Activated gamma-delta T cell treated with anti-CD3 and anti-CD28 coated beads, Interleukin-2, amount 50 U/mL, for 16 hours (primary cell): ENCODE measurements at places on chromosomes 1 and 21.
A peak's percentile ranks its signal among the peaks of the same experiment; 100 is the strongest.

DNA sequence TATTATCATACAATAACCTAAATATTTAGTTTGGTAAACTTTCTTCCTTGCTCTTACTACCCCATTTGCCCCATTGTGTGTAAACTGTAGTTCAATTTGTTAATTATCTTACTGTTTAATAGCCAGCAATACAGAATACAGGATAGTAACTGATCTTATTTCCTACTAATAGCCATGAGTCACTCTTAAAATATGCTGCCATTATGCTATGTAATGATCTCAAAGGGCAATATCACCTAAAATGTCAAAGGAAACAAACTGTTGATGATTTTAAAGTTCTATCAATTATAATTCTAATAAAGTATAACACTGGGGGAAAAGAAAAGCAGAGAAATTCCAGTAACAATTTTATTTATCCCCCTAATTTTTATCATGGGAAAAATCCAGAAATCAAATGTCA, 4.3 kb downstream of the SLC30A1 start:
- DNase-seq = no peak

DNA sequence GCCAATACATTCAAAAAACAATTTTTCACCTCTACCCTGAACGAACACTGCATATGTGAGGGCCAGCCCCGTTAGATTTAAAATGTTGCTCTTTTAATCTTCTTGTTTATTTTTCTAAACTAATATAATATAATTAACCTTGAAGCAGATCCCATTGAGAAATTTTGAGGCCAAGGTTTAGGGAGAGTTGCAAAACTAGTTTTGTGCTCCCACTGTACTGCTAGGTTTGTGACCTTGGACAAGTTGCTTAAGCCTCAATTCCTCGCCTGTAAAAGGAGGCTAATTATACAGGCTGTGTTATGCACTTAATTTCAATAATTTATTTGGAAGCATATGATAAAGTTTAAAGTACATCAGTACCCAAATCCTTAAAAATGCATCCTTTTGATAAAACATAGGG, 3.7 kb downstream of the IL23R start:
- no peak for DNase-seq

DNA sequence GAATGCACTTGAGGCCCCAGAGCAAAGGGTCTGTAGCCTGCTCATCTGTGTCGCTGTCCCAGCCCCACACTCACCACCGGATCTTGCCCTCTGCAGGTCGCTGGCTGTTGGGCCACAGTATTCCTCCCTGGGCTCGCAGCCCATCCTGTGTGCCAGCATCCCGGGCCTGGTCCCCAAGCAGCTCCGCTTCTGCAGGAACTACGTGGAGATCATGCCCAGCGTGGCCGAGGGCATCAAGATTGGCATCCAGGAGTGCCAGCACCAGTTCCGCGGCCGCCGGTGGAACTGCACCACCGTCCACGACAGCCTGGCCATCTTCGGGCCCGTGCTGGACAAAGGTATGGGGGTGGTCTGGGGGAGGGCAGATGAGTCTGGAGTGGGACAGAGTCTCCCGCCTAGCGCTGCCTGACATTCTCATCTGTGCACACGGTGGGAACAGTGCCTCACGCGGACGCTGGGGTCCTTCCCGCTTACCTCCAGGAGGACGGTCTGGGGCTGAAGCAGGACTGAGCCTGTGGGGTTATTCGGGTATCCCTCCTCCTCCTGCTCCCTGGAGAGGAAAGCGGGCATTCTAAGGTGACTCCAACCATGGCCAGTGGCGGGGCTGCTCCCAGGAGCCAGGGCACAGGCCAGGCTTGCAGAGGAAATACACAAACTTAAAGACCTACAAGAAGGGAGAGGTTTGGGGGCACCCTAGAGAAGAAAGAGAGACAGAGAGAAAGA, 15.9 kb downstream of the WNT3A start:
- DNase-seq = no peak

- DNase-seq = no peak
Observed at GRCh38 chr1:234164098-234164709, 209.1 kb upstream of the COA6 start.

GRCh38 chr21:19541602-19542001, 1138.0 kb upstream of the TMPRSS15 start:
- no peak for DNase-seq

DNA sequence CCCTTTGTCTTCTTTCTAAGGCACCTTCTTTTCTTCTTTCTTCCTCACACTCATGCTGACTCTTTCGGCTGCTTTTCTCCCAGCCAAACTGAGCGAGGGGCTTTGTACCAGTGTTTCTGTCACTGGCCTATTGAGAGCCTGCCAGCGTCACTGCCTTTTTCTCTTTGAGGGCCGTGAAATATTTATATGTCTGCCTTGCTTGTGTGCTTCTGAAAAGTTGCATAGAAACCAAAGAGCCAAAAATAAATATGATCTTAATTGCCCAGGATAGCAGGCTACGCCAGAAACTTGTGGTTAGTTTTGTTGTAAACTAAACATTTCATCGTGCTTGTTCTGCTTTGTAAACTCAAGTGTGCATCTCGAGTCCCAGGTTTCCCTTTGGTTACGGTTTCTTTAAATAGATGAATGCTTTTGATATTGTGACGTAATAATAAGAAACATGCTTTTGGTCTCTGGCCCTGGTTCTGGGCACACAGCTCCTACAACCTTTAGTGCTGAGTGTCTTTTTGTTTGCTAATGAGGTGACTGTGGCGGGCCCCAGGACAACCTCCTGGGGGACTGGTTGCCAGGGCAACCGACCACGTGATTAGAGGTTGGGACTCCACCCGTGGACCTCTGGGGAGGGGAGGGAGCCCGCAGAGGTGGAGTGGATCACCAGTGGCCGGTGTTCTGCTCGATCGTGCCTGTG, 10.8 kb downstream of the SLC37A1 start:
- peak; percentile 38 for DNase-seq

GRCh38 chr1:23247276-23247675, 30.0 kb upstream of the HTR1D start:
- no peak for DNase-seq

DNA sequence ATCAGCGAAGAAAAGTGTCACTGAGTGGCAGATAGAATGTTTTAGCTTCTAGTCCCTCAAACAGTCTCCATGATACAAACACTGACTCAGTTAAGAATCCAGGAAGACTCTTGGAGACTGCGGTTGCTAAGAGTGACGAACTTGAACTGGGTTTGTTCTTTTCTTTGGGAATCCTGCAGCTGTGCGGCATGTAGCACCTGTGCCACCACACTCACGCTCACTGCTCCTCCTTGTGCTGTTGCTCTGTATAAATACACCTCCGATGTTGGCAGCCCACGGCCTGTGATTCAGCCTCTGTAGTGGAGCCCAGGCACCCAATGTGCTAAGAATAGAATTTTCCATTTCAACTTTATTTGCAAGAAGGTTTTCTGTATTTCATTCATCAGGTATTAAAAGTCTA, 5.5 kb upstream of the PPIE start:
- DNase-seq = no peak

DNA sequence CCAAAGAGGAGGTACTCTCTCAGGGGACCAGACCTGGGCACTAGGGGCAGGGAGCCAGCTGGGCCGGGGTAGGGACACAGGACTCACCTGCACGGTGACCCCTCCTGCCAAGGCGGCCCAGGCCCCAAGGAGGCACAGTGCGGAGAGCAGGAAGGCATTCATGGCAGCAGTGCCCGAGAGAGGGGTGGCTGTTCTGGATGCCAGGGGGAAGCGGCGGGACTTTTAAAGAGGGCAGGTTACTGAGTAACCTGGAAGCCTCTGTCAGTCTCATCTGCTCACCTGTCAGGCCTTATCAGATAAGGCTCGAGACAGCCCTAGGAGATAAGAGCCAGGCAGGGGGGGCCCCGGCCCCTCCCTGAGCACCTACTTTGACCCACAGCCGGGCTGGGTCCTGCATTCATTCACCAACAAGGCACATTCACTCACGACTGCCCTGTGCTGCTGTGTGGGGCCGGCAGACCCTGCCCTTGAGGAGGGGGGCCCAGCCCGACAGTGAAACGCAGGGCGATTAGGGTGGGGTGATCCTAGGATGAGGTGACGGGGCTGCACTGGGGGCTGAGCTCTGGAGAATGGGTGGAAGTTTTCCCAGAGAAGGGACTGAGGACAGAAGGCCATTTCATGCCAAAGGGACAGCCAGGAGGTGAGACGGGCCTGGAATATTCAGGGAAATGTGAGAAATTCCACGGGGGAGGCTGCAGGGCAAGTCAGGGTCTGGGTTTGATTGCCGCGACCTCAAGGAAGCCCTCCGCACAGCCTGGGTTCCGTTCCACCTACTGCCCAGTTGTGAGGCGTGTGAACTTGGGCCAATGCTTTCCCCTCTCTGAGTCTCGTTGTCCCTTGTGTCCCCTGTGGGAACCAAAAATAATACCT, at the start of gene GUCA2A:
TSS of gene GUCA2A (minus strand) at position 195 of the 870 bp plus-strand sequence. CDS start at position 162, 33 bp downstream.
- no peak for DNase-seq

DNA sequence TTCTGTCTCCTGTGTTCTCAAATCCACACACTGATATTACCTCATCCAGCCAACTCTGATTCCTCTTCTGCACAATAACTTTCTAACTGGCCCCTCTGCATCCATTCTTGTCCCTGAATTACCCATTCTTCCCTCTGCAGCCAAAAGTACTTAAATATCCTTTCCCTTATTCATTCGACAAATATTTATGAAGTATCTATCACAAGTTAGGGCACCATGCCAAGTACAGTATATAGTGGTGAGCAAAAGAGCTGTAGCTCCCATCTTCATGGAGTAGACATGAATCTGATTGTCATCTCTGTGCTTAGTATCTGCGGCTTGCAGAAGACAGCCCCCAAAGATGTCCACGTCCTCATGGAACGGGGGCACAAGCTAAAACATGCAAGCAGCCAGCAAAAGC, 316.8 kb downstream of the SETD4 start:
- no peak for DNase-seq

- DNase-seq = no peak
Observed at GRCh38 chr1:206608108-206608698, 4.1 kb downstream of the EIF2D start.

- DNase-seq = no peak
Observed at GRCh38 chr1:177783051-177783450, 186.8 kb downstream of the SEC16B start.

DNA sequence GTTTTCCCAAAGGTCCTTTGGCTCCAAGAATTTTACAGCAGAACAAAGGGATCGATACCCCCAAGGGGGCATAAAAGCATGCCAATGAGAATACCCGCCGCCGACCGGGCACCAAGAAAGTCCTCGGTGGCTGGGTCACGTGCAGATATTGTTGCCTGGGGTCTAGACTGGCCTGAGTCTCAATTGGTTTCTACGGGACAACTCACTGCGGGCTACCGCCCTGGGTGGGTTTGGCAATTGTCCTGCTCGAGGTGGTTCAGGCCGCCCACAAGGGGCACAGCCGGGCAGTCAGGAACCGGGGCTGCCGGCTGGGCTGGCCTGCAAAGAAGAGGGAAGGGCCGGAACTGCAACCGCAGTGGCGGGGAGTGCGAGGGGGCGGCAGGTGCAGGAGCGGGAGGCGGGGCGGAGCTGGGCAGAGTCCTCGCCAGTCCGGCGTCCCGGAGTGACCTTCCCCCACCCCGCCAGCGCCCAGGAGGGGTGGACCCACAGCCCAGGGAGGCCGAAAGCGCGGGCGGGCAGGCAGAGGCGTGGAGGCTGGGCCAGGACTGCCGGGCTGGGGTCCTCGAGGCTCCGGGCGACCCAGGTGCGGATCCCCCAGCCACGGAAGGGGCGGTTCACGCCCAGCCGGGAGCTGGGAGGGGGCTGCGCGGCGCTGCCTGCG, 926 bp upstream of the ATP1B1 start:
- DNase-seq = peak; percentile 9

DNA sequence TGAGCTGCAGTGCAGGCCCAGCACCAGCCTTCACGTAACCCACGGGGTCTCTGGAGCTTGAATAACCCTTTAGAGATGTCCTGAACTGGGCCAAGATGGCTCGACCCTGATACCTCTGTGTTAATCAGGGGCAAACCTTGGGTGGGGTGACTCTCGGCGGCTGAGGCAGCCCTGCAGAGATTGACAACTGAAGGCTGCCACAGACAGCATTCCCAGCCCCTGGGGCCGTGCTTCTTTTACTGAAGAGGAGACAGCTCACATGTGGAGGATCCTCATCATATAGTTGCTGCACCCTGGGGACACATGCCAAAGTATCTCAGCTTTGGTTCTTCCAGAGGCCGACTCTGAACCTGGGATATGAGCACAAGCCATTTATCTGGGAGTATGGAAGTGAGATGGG, 57.3 kb upstream of the PTGFRN start:
- DNase-seq = no peak

GRCh38 chr1:7250176-7250575, 464.9 kb downstream of the CAMTA1 start:
- no peak for DNase-seq

DNA sequence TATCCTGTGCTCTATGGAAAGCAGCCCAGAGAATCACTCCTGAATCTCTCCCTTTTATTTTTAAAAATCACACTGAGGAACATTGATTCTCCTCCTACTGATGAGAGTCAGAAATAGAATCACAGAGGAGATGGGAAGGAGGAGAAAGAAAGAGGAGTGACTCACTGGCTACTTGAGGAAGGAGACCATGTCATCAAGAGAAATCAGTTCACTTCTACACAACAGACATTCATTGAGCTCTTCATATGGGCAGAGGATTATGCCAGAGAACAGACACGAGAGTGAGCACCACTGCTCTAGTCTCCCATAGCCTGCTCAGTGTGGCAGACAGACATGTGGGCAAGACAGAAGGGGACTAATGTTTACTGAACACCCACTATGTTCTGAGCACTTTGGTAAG, 44.2 kb downstream of the RAB3B start:
- no peak for DNase-seq

GRCh38 chr1:22618056-22618455, 18.4 kb upstream of the C1QA start:
- DNase-seq = no peak

- no peak for DNase-seq
Observed at GRCh38 chr1:171627020-171627419, 5.0 kb downstream of the MYOCOS start.

DNA sequence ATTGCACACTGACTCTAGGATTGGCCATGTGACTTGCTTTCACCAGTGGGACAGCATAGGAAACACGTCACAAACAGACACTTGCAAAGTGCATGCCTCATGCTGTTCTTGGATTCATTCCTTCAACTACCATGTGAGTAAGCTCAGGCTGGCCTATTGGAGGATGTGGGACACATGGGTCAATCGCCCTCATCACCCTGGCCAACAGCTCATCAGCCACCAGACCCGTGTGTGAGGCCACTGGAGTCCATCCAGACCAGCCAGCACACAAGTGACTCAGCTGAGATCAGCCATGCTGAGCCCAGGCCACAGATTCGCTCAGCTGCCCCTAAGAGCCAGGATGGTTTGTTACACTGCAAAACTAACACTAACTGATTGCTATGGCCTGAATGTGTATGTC, 216.1 kb upstream of the GRIK3 start:
- DNase-seq = no peak
